ENCODE measurements at places on chromosomes 5 and 9.

DNA sequence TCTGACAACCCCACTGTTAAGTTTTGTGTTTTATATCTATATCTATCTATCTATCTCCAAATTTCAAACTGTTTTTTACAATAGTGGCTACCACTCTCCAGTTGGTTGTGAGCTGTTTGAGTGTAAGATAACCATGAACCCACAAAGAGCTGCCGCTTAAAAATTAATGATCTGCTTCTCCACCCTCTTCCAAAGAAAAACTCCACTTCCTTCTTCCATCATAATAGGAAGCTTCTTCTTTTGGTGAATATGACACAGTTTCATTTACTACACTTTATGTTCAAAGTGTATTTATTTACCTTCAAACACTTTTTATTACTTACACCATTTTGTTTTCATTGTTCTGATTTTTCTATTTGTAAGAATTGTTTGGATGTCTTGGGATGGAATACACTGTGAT lies 37.9 kb downstream of the SPZ1 start:
- no peak for DNase-seq

GRCh38 chr5:33761139-33761538 lies 130.7 kb downstream of the ADAMTS12 start:
- no peak for DNase-seq

DNA sequence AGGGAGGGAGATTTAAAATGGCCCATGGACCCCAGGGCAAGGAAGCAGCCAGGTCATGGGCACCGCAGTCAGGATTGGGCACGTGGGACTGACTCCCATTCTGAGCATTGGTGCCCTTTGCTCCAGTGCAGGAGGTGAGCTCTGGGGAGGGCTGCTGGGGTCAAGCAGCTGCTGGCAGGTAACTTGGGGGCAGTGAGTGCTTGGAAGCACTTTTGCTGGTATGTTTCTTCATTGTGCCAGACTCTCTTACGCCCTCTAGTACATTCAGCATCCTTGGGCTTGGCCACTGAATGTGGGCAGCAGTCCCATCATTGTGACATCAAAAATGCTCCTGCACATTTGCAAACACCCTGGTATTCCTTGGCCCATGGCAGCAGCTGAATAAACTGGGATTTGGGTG lies 32.7 kb downstream of the PRRC2B start:
- DNase-seq: no peak

DNA sequence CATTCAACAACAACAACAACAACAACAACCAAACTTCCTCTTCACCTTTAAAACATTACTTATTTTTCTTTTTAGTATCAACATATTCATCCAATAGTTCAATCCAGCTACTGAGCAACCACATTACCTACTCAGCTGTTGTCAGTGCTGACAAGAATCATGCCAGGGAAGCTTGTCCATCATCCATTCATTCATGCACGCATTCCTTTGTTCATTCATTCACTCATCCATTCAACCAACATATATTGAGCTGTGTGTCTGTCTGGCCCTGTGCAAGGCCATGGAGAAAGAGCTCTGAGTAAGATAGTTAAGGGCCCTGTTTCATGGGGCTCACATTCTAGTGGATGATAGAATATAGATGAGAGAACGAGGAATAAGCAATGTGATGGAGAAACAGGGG lies 80.2 kb upstream of the TBC1D2 start:
- no peak for DNase-seq

DNA sequence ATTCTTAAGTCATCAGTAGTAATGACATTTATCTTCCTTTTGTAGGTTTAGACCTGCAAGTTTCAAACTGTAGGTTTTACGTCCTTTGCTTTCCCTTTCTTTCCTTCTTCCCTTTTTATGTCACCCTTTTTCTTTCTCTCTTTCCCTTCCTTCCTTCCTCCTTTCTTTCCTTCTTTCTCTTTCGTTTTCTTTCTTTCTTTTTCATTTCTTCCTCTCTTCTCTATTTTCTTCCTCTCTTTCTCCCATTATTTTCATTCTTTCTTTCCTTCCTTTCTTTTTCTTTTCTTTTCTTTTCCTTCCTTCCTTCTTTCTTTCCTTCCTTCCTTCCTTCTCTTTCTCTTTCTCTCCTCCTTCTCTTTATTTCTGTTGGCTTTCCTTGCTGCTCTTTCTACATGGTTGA lies 59.9 kb downstream of the WDR36 start:
- DNase-seq: no peak

DNA sequence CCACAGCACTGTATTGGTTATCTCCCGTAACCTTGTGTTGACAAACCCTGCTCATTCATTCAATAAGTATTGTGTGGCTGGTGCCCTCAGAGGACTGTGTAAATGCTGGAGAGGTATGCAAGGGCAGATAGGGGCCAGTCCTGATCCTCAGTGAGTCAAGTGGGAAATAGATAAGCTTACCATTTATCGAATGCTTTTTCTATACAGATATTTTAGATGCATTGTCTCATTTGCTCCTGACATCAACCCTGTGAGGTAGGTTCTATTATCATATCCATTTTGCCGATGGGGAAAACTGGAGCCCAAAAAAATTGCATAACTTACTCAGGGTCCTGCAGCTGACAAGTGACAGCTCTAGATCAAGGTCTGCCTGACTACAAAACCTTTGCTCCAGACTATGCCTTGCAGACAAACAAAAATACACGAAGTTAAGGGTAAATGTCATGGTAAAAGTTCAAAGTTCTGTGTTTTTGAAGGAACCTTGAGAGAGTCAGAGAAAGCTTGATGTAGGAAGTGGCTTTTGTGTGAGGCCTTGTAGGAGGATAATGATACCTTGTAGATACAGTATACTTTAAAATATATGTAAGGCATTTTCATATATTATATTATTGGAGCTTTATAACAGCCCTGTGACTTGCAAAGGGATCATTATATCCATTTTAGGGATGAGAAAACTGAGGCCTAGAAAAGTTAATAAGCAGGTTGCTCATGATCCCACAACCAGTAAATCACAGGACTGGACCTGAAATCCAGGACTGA lies 22.7 kb downstream of the CYFIP2 start:
- no peak for DNase-seq

DNA sequence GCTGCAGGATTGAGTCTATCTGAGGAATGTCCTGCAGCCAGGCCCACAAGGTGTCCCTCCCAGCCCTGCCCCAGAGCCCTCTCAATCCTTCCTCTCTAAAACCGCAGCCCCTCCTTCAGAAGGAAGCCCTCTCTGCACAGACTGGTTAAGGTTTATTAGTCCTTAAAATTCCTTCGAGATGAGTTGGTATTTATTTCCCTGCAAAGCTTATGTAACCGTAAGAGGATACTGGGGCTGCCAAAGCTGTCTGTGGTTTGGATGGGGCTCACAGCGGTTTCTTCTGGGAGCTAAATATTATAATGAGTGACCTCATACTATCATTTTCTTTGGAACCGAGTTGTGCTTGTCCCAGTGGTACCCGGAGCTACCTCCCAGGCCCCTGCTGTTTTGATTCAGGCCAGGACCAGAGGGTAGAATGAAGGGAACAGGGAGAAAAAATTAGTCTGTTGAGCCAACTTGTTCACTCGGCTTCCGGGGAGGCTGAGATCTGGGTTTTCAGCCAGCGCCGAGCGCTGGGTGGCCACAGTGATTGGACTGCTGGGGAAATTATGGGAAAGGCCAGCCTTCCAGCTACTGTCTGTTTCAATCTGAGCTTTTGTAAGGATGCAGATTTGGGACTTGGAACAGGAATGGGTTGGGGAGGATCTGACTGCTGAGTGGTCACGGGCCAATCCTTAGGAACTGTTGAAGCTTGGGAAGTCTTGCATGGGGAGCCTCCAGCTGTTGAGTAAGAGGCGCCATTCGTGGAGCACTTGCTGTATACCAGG lies 107.5 kb downstream of the NDFIP1 start:
- no peak for DNase-seq

GRCh38 chr9:68950689-68951088 lies 63.2 kb downstream of the PRKACG start:
- DNase-seq: no peak

DNA sequence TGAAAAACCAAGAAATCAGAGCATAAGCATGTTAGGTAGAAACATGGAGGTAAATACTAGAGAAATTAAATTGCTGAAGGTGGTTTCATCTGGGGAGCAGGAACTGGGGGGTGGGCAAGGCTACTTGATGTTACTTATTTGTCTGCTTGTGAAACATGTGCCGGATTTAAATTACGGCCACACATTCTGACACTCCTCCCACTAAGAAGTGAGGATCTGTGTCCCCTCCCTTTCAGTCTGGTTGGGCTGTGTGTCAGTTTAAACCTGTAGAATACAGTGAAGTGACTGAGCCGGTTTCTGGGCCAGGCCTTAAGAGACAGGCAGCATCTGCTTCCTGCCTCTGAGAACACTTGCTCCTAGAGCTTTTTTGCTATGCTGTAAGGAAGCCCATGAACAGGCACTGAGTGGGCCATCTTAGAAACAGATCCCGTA lies 2.3 kb upstream of the IARS1 start:
- no peak for DNase-seq

DNA sequence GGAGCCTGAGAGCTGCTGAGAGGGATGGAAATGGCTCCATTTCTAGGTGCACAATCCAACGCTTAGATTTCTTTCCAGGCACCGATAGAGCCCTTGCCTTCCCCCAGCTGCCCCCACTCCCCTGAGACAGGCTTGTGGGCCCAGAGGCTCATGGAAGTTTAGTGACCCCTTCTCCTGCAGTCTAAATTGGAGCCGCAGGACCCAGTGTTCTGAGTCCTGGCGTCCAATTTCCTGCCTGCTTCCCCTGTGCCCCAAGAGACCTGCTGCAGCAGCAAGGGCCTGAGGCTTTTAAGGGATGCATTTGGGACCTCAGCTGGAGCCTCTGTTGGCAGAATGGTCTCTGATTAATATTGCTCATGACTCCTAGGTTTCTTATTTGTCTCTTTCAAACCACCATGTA lies 61.7 kb downstream of the RGS3 start:
- no peak for DNase-seq
